ENCODE measurements at places on chromosomes 2 and 18.

GRCh38 chr2:184004948-184005672, 593.2 kb upstream of the ZNF804A start:
- DNase-seq = no peak

DNA sequence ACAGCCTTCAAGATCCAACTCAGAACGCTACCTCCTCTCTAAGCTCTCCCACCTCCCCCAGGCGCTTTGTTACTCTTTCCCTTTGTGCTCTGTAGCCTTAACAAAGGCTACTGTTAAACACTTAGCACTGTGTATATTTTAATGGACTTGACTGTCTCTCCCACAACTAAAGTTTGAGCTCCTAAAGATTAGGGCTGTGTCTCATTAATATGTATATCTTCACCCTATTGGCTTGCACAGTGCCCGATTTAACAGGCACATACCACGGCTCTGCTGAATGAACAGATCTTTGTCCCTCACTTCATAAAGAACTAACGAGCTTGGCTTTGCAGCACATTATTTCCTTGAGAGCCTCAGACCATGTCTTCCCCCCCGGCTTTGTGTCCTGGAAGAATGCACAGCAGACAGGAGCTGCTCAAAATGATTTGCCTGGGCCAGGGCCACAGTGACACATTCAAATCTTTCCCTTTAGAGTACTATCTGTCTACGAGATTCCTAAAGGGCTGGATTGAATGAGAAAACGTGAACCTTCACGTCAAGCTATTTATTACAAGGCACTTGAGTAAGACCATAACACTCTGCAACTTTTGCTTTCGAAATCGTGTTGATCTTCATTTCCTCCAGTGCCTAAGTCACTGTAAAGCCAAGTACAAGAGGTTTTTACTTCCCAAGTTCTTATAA, 22.1 kb downstream of the ABHD3 start:
- no peak for DNase-seq

DNA sequence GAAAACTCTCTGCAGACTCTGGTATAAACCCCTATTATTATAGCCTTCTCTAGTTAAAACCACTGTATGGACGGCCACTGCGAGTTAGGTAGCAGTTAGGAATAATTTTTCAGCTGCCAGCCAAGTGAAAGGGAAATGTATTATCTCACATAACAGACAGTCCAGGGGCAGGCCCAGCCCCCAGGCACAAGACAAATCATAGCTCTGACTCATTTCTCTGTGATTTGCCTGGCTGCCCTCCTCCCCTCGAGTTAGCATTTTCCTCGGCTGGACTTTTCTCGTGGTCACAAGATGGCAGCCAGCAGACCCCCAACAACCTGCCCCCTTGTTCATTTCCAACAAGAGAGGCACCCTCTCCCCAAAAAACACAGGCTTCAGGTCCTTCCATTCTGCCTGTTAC, 10.5 kb downstream of the VIT start:
- DNase-seq = no peak

DNA sequence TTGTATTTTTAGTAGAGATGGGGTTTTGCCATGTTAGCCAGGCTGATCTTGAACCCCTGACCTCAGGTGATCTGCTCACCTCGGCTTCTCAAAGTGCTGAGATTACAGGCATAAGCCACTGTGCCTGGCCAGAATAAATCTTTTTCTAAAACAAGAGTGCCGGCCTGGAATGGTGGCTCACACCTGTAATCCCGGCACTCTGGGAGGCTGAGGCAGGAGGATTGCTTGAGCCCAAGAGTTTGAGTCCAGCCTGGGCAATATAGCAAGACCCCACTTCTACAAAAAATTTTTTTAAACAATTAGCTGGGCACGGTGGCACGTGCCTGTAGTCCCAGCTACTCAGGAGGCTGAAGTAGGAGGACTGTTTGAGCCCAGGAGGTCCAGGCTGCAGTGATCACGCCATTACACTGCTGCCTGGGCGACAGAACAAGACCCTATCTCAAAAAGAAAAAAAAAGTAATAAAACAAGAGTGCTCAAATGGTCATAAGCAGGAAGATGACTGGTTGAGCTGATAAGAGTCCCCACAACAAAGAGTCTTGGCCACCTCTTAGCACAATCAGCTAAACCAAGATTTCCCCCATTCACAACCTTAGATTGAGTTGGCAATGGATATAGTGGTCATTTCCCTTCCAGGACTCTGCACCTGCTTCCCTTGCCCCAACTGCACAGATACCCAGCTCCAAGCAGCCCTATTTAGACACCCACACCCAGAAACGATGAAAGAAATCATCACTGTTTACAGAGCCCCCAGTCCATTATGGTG, 5.8 kb upstream of the UCN start:
- no peak for DNase-seq

GRCh38 chr2:62452701-62453454, 53.1 kb downstream of the TMEM17 start:
- no peak for DNase-seq

DNA sequence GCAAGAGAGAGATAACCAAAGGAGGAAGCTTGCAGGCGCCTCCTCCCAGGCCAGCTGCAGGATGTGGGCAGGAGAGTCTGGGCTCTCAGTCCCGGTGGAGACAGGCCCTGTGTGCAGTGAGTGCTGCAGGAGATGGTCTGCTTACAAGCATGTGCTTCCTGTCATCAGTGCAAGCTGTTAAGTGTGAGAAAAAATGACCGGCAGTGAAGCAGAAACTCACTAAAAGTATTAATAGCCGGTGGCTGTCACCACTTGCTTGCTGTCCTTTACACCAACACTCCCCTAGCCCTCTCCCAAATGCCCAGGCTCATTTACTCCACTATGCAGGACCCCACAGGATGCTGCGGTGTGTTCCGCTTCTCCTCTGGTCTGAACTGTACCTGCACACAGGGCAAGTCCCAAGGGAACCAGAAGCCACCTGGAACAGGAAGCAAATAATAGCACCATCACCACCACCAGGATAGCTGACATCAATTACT, 435.6 kb upstream of the HS6ST1 start:
- no peak for DNase-seq

- DNase-seq = no peak
Measured at GRCh38 chr2:66536290-66536673, 101.4 kb downstream of the MEIS1 start.

DNA sequence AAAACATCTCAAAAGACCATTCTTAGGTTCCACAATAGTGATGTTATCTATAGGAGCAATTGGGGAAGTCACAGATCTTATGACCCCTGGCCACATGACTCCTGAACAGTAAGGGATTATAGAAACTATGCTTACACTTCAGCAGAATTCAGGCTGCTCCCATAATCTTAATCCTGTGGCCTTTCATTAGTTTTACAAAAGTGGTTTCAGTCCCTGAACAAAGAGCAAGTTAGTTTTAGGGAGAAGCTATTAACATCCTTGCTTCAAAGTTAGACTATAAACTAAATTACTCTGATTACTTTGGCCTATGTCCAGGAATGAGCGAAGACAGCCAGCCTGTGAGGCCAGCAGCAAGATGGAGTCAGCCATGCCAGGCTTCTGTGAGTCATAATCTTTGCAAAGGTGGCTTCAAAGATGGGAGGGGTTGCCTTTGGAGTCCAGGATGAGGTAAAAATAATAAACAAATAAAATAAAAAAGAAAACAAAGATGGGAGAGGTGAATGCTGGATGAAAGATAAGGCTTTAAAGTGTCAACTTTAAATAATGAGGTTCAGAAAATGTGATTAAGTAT, 168.7 kb upstream of the NDUFV2 start:
- DNase-seq = no peak

GRCh38 chr2:62811972-62812371, 106.5 kb downstream of the EHBP1 start:
- DNase-seq = no peak

DNA sequence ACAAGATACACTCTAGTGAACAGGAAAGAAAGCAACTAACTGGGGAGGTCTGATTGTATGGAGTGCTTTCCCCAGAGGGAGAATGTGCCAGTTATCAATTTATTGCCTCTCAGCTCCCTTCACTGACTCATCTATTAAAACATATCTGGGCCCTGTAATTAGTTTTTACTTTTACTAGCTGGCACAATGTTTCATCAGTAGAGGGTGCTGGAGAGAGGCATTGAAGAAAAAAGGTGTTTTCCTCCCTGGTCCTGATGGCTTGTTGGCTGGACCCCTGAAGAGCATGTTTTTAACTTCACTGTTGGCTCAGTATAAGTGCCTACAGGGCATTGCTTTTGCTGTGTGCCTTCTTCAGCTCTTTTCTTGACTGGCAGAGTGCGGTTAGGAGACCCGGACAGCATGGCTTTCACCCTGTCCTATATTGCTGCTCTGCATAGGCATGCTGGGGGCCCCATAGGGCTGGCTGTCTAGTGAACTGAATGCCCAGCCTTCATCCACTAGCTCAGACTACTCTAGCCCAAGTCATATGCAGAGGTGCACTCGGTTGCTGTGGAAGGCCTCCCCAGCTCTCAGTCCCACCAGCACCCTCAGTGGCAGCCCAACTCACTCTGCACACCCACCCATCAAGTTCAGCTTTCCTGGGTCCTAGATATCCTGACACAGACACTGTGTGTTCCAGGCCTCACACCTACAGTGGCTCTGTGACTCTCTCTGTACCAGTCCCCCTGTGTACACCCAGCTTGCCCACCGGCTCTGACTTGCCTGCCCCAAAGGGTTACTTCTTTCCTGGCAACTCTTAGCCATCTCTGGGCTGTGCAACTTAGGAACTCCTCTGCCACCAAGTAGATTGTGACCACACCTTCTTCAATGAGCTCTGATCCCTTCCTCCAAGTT, 62.3 kb upstream of the ACYP2 start:
- DNase-seq = no peak

GRCh38 chr2:7625392-7626138, 708.4 kb downstream of the RNF144A start:
- DNase-seq = no peak

GRCh38 chr2:233925402-233925801, 8.2 kb downstream of the TRPM8 start:
- no peak for DNase-seq

All from T-helper 22 cell (primary cell).